ENCODE measurements at places on chromosomes 2 and 18.

DNA sequence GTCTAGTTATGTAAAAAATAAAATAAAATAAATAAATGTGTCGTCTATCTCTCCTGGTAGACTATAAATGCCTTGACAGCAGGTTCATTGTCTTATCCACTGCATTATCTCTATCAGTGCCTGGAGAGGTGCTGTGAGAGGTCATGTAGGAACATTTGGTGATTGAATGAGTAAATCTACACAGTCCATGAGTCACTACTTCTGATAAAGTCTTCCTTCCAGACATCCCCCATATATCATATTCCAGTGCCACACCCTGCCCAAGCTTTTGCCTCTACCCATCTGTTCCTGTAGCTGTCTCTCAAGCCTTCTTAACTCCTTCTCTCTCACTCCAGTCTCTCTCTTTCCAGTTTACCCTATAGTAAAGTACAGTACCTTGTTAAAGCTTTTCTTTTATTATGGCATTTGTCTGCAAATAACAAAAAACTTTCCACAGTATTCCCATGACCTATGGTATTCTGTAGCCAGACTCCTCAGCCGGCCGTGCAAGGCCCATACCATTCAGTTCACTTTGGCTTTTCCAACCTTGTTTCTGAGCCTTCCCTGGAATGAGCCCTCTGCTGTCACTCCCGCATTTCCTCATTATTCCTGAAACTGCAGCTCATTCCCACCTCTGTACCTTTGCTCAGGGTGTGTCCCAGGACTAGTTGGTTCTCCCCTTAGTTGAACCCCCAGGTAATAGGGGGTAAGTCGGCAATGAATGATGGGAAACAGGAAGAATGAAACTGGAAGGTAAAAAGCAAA is 37.5 kb downstream of the ANXA4 start:
- no peak for DNase-seq

- no peak for DNase-seq
These were observed 226.1 kb upstream of the HNRNPA3 start for GRCh38 chr2:176986487-176986886.

GRCh38 chr2:65574993-65575392 is 142.6 kb upstream of the SPRED2 start:
- no peak for DNase-seq

GRCh38 chr2:176003958-176004357 is 1.9 kb upstream of the LNPK start:
- no peak for DNase-seq

GRCh38 chr2:228581731-228582130 is 400.2 kb upstream of the SPHKAP start:
- no peak for DNase-seq

- no peak for DNase-seq
These were observed 354.5 kb downstream of the PID1 start for GRCh38 chr2:228916416-228917090.

- DNase-seq, result no peak
These were observed 34.9 kb upstream of the ATP8B1 start for GRCh38 chr18:57837917-57838548.

GRCh38 chr2:236209535-236209934 is 41.3 kb upstream of the GBX2 start:
- DNase-seq, result no peak

DNA sequence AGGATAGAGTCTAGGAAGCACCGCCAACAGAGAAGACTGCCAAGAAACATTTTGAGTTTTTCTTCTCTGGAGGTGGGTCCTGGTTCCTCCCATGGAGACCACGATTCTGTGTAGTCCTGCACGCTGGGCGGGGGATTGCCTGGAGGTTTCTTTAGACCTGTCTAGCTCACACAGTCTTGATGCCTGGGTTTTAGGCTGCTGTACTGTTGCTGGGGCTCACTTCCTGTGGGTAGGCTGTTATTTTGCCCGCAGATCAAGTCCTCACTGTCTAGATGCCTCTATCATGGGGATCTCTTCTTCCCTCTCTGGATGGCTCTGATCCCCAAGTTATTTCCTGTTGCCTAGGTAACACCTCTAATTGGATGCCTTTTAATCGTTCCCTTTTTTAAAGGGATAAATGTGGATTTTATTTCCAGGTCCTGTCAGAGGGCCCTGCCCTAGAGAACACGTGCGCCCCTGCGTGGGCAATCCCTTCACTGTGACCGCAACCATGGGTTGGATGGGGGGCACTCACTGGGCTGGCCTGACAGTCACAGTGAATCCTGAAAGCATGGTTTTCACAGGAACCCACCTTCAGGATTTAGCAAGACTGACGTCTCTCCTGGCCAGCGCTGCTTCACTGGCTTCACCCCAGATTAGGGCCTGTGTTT is 115.7 kb downstream of the MSH2 start:
- no peak for DNase-seq

- DNase-seq, result no peak
These were observed 105.6 kb upstream of the CD302 start for GRCh38 chr2:159903443-159904126.

DNA sequence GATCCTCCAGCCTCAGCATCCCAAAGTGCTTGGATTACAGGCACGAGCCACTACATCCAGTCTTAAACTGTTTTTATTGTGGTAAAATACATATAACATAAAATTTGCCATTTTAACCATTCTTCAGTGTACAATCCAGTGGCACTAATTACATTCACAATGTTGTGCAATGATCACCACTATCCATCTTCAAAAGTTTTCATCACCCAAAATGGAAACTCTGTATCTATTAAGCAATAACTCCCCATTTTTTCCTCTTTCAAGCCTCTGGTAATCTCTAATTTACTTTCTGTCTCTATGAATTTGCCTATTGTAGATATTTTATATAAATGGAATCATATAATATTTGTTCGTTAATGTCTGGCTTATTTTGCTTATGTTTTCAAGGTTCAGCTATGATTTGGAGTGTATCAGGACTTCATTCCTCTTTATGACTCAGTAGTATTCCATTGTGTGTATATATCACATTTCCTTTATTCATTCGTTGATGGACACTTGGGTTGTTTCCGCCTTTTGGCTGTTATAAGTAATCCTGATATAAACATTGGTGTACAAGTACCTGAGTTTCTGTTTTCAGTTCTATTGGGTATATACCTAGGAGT is 71.8 kb downstream of the GFPT1 start:
- no peak for DNase-seq

DNA sequence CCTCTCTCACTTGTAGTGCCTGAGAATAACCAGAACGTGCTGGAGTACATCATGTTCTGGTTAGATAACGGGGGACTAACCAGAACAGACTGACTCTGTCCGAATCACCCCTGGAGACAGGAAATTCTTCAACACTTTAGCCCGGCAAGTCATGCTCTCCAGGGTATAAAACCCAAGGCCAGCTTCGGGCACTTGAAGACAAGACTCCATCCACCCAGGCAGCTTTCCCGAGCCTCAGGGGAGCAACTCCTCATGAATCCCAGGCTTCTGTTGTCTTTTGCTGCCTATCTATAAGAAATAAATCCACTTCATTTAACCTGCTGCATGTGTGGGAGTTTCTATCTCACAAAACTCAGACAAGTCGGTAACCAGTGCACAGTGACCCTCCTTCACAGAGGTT is 99.6 kb downstream of the KCNF1 start:
- no peak for DNase-seq

DNA sequence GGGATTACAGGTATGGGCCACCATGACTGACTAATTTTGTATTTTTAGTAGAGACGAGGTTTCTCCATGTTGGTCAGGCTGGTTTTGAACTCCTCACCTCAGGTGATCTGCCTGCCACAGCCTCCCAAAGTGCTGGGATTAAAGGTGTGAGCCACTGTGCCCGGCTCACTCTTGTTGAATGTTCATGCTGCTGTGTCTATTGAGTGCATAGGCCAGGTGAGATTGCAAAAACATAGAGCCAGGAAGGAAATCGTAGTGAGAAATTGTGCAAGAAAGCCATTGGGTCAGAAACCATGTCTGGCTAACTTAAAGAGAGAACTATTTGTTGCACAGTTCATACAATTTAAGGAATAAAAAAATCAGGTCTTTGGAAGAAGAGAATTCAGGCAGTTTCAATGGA is 45.5 kb upstream of the FZD5 start:
- no peak for DNase-seq

DNA sequence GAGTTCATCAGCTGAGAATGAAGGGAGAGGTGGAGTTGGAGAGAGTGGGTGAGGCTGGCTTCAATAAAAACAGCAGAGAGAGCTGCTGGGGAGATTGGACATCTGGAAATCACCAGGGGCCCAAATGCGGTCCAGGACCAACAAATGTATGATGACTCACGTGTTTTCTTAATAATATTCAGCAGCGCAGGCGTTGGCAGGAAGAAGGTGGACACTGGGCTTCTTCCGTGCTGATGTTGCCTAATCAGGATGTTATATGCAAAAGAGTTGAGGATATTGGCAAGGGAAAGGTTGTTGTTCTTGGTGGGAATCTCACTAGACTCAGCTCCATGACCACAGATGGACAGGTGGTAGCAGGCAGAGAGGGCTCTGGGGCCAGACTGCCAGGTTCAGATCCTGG is 12.8 kb upstream of the PLA2R1 start:
- no peak for DNase-seq

DNA sequence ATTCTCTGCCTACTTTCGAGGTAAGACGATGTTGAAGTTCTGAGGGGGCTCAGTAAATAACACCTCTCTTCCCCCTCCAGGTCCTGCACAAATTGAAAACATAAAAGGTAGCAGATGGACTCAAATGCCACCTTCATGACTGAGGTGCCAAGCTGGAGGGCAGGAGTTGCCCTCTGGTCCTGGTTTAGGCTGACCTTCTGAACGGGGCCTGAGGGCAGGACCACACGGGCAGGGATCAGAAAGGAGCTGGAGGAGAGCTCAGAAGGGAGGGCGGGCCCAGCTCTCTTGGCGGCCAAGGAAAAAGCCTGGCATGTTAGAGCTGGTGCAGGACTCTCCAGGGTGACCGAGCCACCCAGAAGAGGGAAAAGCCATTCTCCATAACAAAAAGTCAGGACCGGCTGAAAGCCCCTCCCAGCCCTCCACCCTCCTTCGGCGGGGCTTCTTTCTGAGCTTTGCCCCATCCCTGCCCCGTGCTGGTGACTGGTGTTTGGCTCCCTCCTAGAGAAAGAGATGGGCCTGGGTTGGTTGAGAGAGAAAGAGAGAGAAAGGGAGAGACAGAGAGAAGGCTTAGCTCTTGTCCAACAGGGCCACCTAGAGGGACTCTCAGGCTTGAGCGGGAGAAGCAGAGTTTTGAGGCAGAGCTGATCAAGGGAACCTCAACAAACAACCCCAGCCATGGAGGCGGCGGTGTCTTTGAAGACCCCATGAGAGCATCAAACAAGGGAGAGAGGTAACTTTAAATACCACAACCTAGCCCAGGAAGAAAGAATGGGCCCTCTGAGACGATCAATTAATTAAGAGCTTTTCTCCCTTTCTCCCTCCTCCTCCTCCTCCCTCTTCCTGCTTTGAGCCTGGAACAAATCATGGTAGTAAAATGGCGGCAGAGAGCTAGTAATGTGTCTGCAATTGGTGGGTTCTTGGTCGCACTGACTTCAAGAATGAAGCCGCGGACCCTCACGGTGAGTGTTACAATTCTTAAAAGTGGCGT is 50.8 kb downstream of the WIPF1 start:
- no peak for DNase-seq

DNA sequence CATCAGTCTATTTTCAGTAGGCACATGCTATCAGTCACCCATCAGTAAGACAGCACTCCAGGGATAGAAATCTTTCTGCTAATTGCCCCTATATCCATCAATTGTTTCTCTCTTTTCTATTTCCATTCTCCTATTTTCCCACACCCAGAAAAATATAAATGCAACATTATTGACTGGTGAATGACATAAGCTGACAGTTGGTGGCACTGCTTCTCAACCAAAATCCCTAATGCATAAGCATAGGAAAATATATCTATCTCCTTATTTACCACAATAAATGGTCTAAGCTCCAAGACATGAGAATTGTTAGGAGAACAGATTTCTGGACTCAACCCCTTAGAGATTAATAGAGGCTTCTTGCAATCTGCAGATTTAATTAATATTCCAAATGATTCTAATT is 64.0 kb upstream of the REG3A start:
- no peak for DNase-seq

- no peak for DNase-seq
These were observed 216.7 kb downstream of the CTNNA2 start for GRCh38 chr2:79729532-79729931.

DNA sequence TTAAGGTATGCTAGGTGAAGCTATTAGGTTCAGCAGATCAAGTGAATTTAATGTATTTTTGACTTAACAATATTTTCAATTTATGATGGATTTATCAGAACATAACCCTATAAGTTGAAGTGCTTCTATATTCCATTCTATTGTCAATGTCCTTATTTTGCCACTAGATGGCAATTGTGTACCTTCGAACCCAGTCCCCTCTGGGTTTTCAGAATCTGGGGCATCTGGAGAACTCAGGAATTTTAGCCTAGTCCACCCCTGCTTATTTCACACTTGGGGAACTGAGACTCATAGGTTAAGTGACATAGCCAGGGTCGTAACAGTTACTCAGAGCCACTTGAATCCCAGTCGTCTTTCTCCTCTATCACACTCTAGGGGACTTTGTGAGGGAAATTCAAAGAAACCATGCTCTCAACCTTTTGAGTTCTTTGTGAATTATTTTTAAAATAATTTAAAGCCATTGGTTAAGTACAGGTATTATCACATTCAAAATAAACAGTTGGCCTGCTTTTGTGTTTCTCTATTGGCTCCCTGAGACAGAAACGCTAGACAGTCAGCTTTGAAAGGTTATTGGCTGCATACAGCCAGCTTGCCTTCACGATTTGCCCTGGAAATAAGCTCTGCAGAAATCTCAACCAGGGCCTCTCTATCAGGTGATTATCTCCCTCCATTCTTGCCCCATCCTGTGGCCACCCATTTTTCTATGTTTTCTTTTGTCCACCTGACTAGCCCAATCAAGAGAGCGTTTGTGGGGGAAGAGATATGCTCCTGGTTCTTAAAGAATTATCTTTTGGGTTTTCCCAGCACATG is 145.0 kb downstream of the TTC27 start:
- DNase-seq, result no peak

DNA sequence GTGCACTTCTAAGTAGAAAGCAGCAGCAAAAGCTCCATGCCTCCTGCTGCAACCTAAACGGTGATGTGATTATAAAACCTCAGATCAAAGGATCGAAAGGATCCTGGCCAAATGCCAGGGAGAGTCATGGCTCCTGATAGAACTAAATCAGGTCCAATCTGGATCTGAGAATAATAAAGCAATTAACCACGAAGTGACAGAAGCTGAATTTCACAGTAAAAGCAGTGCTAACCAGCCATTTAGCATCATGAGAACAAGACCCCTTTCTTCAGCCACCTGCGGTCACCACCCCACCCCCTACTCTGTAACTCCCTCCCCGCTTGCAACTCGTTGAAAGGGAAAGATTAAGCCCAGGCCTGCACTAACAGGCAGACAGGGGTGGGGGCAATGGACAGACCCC is 748.7 kb downstream of the BCL11A start:
- DNase-seq, result no peak

GRCh38 chr2:151030663-151031230 is 230.9 kb downstream of the RBM43 start:
- no peak for DNase-seq

DNA sequence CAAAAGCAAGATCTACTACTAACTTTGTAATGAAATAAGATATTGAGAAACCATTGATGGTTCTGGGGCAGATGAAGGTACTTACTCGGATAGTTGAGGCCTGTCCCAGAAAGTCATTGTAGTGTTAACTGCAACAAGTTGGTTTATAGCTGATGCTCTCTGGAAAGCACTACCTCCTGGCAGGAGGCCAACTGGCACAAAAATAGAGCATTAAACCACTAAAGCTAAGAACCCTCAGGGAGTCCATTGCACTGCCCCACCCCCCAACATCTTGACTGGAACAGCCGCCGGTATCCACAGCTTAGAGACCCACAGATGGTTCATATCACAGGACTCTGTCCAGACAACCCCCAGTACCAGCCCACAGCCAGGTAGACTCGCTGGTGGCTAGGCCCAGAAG is 552.5 kb upstream of the CRIM1 start:
- DNase-seq, result no peak

GRCh38 chr18:9608728-9609127 is 5.6 kb downstream of the PPP4R1 start:
- DNase-seq, result no peak

All from activated CD8-positive, alpha-beta memory T cell treated with anti-CD3 and anti-CD28 coated beads for 1 hour (primary cell).